Activated T-cell treated with anti-CD3 and anti-CD28 coated beads for 1 hour (primary cell): ENCODE measurements at places on chromosomes 3 and 15.

- DNase-seq = no peak
Measured at GRCh38 chr3:171995486-171995885, 43.9 kb upstream of the FNDC3B start.

- no peak for DNase-seq
Measured at GRCh38 chr15:75840659-75841058, 2.6 kb upstream of the UBE2Q2 start.

GRCh38 chr15:40053079-40053830 is 14.3 kb upstream of the SRP14 start:
- DNase-seq = no peak

DNA sequence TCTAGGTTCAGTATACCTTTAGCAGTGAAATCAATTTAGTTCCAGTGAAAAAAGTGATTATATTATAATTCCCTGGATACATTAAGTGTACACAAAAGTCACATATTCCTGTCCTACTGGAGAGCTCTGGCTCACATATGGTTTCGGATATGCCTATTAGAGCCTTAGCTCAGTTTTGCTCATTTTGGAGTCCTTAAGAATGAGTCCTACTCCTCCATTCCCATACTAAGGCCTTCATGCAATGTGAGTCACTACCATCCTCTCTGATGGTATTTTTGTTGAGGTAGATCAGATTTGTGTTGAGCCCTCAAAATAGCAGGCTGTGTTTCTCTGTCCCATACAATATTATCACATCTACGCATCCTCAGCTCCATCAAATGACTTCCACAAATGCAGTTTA is 294.2 kb upstream of the COL8A1 start:
- DNase-seq = no peak

- DNase-seq = no peak
Measured at GRCh38 chr3:125011941-125012340, 43.9 kb downstream of the HEG1 start.

DNA sequence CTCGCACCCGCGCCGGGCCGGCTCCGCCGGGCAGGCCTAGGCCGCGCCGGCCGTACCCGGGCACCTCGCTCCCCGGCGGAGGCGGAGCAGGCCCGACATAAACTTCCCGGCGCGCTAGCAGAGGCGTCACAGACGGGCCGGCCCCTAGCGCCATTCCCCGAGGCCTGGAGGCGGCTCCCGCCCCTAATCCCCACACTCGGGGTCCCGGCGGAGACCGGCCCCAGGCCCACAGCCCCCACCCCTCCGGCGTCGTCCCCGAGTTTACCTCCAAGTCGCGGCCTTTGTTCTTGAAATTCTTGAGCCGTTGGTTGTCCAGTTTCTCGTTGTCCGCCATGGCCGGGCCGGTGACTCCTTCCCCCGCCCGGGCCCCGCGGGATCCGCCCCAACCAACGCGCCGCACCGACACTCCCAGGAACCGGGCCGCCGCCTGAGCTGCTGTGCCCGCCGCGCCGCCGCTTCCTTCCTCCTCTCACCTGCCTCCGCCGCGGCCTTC is 376 bp downstream of the KPNA4 start:
- no peak for DNase-seq

DNA sequence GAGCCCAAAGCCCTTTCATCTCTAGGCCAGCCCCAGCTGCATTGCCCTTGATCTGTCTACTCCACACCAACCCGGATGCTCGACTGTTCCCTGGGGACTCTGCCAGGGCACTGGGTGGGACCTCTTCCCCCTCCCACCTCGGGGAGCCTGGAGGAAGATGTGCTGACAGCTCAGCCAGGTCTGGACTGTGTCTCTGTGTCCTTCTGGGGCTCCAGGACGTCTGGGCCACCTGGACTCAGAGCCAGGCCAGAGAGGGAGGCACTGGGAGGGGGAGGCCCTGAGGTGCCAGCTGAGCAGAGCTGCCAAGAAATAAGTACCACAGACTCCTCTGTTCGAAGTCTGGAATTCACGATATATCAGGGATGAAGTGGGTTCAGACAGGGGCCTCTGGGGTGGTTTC is 5.8 kb upstream of the HCN4 start:
- no peak for DNase-seq

DNA sequence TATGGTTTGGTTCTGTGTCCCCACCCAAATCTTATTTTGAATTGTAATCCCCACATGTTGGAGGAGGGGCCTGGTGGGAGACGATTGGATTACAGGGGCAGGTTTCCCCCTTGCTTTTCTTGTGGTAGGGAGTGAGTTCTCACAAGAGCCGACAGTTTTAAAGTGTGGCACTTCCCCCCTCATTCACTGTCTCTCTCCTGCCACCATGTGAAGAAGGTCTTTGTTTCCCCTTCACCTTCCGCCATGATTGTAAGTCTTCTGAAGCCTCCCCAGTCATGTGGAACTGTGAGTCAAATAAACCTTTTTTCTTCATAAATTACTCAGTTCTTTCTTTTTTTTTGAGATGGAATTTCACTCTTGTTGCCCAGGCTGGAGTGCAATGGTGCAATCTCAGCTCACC is 124.9 kb downstream of the IQCH start:
- no peak for DNase-seq

DNA sequence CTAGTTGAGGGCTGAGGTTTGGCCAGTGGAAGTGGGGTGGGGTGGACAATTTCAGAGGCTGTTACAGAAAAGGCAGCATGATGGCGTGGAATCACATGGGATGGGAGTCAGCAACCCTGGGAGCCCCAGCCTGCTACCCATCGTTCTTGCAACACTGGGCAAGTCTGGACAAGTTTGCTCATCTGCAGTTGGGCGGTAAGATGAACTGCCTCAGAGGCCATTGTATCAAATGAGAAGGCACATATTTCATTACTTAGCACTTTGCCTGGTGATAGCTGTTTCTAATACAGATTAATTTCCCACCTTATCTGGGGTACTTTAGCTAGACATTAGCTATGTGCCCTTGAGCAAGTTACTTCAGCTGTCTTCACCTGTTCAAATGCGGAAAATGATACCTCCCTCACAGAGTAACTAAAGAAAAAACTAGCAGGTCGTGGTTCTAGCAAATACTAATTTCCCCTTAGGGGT is 248.9 kb downstream of the THSD4 start:
- no peak for DNase-seq

DNA sequence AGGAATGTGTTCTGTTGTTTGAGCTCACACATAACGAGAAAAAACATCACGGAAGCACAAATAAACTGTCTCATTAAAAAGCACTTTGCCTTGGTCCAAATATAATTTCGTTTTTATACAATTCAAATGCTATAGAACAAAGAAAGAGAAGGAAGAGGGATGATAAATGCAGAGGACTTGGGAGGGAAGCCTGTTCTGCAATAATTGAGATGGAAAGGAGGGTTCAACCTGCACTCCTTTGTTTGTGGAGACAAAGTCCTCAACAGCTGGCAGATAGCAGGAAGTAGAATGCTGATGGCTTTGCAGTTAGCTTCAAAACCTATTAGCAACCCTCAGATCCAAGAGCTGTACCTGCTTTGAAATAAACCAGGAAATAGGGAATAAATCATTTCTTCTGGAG is 1010.8 kb downstream of the FHIT start:
- DNase-seq = no peak

- no peak for DNase-seq
Measured at GRCh38 chr3:196354132-196354531, 15.9 kb upstream of the TM4SF19 start.

- DNase-seq = no peak
Measured at GRCh38 chr15:77838061-77838460, 205.3 kb upstream of the LINGO1 start.

- no peak for DNase-seq
Measured at GRCh38 chr3:74506246-74506645, 108.2 kb downstream of the CNTN3 start.

DNA sequence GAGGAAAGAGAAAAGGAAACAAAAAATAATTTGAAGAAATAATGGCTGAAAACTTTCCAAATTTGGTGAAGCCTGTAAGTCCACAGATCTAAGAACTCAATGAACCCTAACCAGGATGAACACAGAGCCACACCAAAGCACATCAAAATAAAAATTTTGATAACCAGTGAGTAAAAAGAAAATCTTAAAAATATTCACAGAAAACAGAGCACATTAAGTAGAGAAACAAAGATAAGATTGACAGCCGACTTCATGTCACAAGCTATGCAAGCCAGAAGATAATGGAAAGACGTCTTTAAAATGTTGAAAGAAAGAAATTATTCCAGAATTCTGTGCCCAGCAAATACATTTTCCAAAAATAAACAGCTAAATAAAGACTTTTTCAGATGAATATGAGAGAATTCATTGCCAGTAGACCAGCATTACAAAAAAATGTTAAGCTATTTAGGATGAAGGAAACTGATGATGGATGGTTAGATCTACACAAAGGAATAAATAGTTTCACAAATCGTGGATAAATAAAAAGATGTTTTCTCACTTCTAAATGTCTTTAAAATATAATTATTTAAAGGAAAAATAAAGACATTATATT is 140.2 kb upstream of the SKOR1 start:
- no peak for DNase-seq
